ENCODE measurements at places on chromosomes 7 and 10. TPM values are rescaled to one million over a fixed set of nuclear protein-coding genes. Genes with fewer than 3 reads are reported as not detected.

DNA sequence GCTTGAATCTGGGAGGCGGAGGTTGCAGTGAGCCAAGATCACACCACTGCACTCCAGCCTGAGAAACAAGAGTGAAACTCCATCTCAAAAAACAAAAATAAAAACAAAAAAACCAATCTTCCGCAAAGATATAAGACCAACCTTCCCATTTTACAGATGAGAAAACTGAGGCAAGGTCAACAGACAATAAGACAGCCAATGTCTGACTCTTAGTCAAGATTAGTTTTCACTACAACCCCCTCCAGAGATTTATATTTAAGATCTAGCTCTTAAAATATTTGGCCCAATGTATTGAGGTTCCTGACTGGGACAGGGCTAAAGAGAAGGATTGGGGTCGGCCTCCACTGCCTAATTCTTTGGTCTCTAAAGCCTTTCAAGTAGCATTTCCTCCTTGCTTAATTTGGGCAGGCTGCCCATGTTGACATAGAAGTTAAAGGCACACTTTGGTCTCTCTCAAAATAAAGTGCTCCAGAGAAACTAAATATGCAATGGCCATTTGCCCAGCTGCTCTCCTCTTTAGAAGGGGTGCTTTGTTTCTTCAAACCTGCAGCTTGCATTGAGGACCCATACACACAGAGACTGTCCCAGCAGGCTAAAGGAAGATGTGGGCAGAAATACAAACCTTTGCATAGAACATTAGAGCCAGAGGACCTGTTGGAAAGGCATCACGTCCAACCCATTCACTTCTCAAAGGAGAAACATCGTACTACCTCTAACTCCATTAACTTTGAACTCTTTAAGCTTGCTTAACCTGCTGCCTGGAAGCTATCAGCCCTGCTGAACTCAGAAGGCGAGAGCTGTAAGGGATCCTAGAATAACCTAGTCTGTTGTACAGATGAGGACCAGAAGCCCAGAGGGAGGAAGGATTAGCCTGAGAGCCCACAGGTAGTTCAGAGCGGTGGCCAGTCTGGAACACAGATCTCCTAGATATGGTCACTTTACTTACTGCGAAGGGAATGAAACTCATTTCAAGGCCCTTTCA, 3.9 kb downstream of the TECTB start:
- no peak for DNase-seq

DNA sequence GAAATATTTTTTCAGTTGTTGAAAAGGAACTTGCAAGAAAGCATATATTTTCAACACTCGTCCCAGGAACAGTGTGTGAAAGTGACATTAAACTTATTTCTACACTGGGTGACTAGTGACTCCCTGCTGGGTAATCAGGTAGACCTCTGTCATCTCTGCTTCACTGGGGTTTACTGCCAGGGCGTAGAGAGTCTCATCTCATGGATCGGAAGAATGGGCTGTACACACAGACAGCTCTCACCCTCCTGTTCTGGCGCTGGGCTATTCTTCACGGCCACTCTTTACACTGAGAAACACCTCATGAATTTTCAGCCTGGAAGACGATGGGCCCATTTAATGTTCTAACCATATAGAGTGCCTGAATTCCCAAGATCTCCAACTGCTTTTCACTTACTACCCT, 36.4 kb downstream of the NRP1 start:
- DNase-seq: peak; percentile 62

- DNase-seq: peak; percentile 54
Measured at GRCh38 chr7:47087866-47088265, 494.0 kb downstream of the TNS3 start.

DNA sequence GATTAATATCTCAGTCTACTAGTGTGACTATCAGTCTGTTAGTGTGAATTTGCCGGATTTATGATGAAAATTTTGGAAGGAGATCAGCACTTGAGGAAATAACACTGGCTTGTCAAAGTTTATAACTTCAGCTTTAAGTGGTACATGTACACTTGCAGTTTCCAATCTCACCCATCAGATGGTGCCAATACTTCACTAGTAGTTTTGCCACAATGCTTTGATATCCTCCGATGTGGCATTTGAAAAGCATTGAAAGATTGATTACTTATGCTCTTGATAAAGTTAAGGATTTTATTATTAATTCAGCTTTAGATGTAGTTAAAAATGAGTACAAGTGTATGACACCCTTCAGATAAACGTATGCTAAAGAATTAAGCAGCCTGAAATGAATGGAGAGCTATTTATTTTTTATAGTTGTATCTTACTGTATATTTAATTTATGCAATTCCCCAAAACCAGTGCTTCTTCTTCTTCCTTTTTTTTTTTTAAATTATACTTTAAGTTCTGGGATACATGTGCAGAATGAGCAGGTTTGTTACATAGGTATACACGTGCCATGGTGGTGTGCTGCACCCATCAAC, 98.2 kb downstream of the ANLN start:
- no peak for DNase-seq

- DNase-seq: peak; percentile 23
Measured at GRCh38 chr10:348456-348855, 213.2 kb downstream of the ZMYND11 start.

DNA sequence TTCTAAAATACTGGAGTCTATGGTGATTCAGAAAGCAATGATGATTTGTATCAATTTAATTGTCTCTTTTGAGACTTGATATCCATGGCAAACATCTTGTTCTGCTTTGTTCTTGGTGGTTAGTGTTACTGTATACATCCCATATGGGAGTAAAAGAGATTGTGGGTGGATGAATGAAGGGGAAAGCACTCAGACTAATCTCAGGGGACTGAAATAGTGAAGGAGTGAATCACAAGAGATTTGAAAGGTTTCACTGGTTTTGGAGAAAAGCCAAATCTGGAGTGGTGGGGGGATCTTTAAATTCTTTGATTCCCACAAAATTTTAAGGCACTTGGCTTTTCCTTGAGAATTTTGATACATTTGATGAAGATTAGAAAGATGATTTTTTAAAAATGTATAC, 369.4 kb downstream of the INHBA start:
- no peak for DNase-seq

DNA sequence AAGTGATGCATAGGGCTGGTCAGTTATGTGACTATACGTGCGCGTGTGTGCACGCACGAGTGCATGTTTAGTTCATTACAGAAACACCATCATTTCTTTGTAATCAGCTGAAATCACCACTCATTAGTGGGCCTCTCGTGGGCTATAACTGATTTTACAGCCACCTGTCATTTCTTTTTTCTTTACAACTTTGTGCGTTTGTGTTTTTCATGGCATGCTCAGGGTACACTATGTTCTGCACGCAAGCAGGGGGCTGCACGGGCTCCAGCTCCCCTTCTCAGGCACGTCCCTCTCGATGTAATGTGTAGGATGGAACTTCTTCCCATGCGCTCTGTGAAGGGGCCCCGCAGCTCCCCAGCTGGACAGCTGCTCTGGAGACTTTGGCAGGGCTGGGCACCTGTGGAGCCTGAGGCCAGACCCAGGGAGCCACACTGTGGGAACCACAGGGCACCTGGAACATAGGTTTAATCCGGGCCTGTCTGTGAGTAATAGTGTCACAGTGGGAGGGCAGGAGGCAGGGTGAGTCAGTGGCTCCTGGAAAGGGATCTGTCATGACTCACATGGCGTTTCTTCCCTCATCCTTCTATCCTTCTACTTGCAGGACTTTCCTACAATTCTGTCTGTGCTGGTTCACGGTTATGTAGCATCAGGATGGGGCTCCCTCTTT, 4.9 kb downstream of the GCK start:
- DNase-seq: peak; percentile 93

- no peak for DNase-seq
Measured at GRCh38 chr10:6018422-6018821, 41.1 kb upstream of the IL15RA start.

DNA sequence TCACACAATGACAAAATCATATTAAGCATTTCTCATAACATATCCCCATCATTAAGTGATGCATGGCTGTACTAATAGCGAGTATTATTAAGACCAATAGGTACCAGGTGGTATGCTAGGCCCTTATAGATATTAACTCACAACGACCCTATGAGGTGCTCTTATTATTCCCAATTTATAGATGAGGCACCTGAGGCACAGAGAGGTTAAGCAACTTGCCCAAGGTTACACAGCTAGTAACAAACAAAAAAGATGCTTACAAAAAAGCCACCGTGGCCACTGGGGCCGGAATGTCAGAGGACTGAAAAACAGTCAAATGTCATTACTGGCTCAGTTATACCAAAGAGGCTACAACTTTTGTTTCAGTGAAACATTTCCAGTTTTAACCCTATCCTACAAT, 96.0 kb downstream of the OR13A1 start:
- DNase-seq: no peak

- DNase-seq: no peak
Measured at GRCh38 chr10:50610368-50610767, 13.4 kb downstream of the SGMS1 start.

DNA sequence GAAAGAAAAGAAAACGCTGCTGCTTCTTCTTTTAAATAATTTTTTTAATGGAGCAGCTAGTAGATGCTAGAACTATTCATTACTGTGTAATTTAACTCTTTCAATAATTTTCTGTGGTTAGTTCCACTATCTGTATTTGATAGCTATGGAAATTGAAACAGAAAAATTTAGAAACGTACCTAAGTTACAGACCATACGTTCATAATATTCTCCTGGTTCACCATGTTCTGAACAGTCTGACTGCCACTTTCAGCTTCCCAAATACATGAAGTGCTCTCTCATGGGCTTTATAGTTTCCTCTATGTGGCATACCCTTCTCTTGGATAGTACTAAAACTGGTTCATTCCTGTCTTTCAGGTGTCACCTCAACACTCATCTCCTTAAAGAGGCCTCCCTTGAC, 508.0 kb downstream of the MDFIC start:
- peak; percentile 22 for DNase-seq

DNA sequence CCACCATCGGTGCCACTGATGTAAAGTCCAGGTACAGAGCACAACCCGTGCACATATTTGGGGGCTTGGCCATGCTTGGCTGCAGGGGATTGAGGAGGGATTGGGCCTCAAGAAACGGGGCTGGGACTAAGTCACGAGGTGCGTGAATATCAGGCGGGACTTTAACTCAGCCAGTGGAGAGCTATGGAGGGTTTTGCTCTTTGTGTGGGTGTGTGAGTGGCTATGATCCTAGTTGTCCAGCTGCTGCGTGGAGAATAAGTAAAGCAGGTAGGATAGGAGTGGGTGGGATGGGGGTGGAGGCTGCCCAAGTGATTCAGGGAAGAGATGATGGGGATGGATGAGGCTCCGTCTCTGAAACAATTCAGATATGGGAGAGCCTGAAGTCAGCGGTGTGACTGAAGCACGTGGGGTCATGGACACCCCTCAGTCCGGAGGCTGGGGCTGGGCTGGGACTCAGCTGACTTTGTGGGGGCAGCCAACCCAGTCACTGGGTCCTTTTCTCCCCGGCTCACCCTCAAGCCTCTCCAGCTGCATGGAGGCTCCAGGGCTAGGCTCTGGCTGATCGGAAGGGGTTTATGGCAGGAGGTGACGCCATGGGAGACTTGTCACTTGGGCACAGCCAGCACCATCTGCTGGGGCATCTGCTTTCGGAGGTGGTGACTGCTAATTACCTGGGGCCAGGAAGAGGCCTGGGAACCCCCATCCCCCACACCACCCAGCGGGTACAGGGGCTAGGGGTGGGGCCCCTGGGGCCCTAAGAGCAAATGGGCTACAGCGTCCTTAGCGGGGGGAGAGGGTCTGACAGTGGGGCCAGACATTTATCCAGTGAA, 1.7 kb upstream of the LFNG start:
- DNase-seq: no peak

GRCh38 chr7:66152371-66153191, 37.9 kb downstream of the CRCP start:
- DNase-seq: peak; percentile 77

GRCh38 chr10:62188021-62188616, 80.5 kb downstream of the RTKN2 start:
- DNase-seq: no peak

DNA sequence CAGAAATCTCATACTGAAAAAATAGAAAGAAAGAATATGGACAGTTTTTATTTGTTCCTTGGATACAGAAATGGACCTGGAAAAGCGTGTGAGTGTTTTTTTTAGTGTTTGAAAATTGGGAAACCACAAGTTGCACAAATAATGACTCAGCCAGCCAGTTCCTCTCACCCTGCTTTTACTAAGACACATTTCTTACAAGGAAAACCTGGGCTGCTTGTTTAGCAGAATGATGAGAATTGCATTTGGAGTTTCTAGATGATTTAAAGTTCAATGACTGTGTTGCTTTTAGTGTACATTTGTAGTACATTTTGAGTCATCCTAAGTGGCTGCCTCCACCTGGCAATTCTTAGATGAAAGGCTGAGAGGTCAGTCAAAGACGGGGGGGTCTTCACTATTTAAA, 218.7 kb downstream of the ABCA13 start:
- peak; percentile 31 for DNase-seq

GRCh38 chr10:97534746-97535367, 36.1 kb downstream of the UBTD1 start:
- DNase-seq: no peak

DNA sequence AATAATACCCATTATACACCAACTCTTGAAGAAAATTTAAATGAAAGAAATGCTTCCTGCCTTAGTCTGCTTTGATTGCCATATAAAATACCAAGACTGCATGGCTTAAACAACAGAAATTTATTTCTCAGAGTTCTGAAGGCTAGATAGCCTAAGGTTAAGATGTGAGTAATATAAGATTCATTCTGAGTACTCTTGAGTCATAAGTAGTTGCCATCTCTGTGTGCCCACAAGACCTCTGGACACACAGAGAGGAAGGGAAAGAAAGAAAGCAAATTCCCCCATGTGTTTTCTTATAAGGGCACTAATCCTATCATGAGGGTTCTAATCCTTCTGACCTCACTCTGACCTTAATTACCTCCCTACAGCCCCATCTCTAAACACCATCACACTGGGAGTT, 201.2 kb downstream of the PTN start:
- DNase-seq: no peak

GRCh38 chr7:131803816-131804215, 247.4 kb upstream of the PODXL start:
- no peak for DNase-seq

PTF1A gene
- total RNA-seq: not detected

GFRA1 gene
- 76.6 TPM for total RNA-seq

NT5C3A gene
- total RNA-seq: 25.0 TPM

CALHM3 gene
- not detected for total RNA-seq

METTL27 gene
- total RNA-seq: 8.7 TPM

TDRD1 gene
- 0.59 TPM for total RNA-seq

MUC12 gene
- total RNA-seq: 0.59 TPM

AMPH gene
- 4.4 TPM for total RNA-seq

Measured in osteoblast (primary cell).